ENCODE measurements at places on chromosomes 12 and 14.
A peak's percentile ranks its signal among the peaks of the same experiment; 100 is the strongest.

DNA sequence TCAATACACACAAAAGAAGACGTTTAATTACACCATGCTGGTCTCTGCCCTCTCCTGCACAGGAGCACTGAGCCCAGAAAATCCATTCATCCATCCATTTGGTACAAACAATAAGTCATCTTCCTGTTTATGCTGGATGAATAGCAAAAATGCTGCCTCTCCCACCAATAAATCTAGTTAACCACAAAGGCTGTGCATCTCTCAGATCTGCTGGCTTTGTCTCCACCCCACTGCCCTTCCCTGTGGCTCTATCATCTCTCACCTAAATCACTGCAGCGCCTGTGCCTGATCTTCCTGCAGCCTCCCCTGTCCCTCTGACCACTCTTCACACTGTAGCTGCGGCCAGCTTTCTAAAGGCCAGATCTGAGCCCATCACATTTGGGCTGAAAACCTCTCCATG is 72.9 kb upstream of the DDX11 start:
- no peak for DNase-seq

DNA sequence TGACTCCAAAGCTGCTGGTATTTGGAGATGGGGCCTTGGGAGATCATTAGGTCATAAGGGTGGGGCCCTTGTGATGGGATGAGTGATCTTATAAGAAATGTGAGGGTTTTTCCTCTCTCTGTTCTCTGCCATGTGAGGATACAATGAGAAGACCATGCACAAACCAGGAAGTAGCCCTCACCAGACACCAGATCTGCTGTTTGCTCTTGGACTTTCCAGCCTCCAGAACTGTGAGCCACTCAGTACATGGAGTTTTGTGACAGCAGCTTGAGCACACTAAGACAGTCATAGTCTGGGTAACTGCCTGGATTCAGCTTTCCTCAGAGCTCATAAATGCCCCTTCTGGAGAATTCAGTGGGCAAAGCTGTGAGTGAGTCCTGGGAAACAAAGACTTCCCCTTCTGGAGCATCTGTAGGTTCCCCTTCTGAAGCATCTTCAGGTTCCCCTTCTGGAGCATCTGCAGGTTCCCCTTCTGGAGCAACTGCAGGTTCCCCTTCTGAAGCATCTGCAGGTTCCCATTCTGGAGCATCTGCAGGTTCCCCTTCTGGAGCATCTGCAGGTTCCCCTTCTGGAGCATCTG is 11.0 kb upstream of the PPP4R3A start:
- no peak for DNase-seq

DNA sequence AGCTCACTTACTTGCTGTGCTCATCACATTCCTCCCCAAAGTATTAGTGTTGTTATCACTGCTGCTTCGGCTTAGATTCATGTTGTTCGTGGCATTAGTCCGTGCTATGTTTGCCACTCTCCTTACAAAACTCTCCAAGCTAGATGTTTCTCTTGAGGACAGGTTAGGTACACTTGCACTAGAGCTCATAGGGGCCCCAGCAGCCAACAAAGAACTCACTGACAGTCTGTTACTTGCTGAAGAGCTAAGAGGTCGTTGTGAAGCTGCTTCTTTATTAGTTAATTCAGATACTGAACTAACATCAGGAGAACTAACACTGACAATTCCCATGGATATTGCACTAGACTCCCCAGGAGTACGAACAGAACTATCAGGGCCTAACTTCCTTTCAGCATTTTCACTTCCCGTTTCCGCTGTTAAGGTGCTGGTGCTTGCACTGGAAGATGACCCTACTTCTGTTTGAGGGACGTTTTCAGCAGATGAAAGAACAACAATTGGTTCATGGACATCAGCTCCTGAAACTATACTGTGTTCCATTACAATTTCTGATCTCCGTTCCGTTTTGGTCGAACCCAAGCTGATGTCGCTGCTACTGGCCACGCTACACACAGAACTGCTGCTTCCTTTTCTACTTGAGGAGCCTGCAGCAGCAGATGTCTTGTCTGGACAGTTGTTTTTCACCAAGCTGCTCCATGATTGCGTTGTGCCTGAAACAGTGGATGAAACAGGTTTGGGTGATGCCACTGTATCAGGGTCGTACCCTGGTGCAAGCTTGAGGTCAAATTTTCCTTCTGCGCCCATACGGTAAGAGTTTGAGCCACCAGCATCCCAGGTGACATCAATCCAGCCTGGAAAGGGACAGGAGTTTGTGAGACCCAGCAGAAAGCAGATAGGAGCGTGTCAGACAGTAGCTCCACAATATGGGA is 78.7 kb downstream of the HECTD1 start:
- no peak for DNase-seq

GRCh38 chr12:29241821-29242591 is 92.9 kb downstream of the FAR2 start:
- peak; percentile 88 for DNase-seq

GRCh38 chr14:49420201-49420600 is 166.0 kb downstream of the RPS29 start:
- DNase-seq = no peak

DNA sequence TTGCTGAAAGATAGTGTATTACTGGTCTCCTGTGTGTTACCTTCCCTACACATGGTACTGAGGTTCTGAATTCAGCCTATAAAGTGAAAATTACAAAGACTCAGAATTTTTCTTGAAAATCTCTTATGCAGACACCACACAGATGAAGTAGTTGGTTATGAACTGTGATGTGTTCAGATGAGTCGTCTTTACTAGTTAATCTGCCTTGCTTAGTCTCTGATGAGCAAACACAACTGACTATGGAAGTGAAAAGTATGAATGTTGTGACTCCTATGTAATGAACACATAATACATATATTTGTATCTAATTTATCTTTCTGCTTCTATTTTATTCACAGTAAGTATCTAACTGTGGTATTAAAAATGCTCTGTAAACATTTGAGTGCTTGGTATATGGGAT is 4.7 kb downstream of the MTERF2 start:
- DNase-seq = no peak

DNA sequence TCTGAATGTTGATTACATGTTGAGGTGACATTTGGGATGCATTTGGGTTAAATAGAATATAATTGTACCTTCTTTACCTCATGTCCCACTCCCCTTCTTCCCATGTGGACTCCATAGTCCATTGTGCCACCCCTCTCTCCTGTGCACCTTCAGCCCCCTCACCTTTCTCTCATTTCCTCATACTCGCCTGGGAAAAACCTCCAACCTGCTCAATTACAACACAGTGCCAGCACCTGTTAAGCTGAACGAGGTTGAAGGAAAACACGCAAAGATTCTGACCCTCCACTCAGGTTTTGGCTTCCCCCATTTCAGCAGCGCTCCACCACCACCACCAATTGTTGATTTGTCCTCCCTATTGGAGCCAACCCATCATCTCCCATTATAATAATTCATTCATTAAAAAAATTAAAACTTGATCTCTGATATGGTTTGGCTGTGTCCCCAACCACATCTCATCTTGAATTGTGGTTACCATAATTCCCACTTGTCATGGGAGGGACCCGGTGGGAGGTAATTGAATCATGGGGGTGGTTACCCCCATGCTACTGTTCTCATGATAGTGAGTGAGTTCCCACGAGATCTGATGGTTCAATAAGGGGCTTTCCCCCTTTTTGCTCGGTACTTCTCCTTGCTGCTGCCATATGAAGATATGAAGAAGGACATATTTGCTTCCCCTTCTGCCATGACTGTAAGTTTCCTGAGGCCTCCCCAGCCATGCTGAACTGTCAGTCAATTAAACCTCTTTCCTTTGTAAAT is 33.7 kb upstream of the PPP2R5C start:
- no peak for DNase-seq

GRCh38 chr14:82009076-82009475 is 475.4 kb upstream of the SEL1L start:
- DNase-seq = no peak

GRCh38 chr12:46371718-46372543 is 642 bp downstream of the SLC38A2 start:
- no peak for DNase-seq

GRCh38 chr12:22691319-22691718 is 66.3 kb downstream of the ETNK1 start:
- no peak for DNase-seq

DNA sequence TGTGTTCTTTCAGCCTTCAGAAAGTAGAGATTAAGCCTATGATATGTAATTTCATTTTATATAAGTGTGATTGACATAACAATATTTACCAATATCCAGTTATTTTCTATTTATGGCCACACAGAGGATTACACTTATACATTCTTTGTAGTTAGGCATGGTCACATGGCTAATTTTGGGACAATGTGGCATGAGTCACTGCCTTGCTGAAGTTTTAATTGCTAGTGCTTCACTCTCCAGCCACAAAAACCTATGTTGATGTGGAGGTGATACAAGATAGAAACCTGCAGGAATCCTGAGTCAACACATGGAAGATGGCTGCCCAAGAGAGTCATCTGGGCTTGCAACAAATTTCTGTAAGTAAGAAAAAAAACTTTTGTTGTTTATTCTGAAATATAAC is 17.0 kb downstream of the CLEC14A start:
- DNase-seq = no peak

- no peak for DNase-seq
Measured at GRCh38 chr12:53754633-53755264, 3.0 kb upstream of the CISTR start.

DNA sequence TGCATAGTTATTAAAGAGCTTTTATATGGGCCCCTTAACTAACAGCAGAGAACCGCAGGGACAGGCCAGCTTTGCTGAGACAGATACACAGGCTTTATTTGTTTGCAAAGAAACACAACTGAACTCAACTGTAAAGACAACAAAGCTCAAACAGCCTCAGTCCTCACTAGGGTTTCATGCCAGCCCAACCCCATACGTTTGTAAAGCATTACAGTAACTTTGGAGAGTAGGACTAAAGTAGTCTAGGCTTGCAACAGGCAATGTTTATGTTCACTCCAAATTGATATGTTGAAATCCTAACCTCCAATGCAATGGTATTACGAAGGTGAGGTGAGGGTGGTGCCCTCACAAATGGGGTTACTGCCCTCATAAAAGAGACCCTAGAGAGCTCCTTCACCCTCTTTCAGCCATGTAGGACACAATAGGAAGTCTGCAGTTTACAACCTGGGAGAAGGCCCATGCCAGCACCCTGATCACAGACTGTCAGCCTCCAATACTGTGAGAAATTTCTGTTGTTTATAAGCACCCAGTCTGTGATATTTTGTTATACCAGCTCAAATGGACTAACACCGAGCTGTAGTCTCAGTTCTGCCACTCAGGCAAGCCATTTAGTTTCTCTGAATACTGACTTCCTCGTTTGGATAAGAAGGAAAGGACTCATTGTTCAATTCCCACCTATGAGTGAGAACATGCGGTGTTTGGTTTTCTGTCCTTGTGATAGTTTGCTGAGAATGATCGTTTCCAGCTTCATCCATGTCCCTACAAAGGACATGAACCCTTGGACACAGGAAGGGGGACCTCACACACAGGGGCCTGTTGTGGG is 35.2 kb downstream of the PPM1H start:
- DNase-seq = no peak

DNA sequence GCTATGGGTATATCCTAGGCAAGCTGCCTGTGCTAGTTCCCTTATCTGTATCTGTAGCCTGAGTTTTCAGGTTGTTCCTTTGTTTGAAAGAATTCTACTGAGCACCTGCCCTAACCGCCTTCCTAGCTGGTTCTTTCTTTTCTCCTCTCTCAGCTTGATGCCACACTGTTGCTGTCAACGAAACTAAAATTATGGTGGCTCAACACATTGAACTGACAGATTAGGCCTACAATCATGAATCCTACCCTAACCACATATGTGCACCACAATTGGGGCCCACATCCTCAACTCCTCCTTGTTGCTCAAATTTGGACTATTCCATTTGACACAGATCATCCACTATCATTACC is 36.2 kb upstream of the RESF1 start:
- DNase-seq = no peak

GRCh38 chr12:75323663-75324062 is 6.5 kb downstream of the CAPS2 start:
- DNase-seq = no peak

DNA sequence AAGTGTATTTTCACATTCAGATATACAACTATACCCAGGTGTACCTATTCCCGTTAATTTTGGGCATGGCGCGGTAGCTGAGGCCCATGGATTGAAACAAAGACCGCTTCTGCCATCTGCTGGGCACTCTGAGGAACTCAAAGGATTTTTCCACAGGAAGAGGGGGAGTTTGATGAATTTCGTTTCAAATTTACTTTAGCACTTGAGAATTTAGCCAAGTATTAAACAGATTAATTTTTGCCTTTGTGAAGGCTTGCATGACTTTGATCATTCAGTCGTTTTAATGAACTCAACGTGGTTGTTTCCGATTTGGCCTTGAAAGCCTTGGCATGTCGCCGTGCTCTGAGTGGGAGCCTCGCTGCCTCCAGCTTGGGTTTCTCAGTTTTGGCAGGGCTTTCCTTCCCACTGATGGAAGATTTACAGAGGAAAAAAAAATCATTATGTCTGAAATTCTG is 153.2 kb upstream of the DDHD1 start:
- no peak for DNase-seq

GRCh38 chr12:19456176-19456575 is 16.9 kb downstream of the AEBP2 start:
- no peak for DNase-seq

DNA sequence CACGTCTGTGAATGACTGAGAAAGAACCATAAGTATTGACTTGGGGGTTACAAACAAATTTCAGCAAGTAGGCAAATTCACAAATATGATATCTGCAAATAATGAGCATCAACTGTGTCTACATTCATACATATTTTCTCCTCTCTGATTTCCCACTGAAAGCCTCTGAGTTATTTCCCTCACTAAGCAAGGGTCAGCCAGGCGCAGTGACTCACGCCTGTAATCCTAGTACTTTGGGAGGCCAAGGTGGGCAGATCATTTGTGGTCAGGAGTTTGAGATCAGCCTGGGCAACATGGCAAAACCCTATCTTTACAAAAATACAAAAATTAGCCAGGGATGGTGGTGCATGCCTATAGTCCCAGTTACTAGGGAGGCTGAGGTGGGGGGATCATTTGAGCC is 80.8 kb downstream of the SLC25A21 start:
- no peak for DNase-seq

DNA sequence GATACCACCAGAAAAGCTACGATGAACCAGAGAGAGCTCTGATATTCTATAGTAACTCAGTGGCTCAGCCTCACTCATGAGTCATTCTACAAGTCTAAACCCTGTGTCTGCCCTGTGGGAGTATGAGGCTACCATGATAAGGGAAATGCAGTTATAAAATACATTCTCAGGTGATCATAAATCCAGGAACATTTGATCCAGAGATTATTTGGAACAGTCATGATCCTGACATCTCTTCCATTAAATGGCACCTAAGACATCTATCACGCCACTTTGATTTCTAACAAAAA is 202.6 kb upstream of the RASSF8 start:
- no peak for DNase-seq

Data from bone marrow (tissue), 2 donors.